ENCODE measurements at places on chromosomes 5 and 9.

DNA sequence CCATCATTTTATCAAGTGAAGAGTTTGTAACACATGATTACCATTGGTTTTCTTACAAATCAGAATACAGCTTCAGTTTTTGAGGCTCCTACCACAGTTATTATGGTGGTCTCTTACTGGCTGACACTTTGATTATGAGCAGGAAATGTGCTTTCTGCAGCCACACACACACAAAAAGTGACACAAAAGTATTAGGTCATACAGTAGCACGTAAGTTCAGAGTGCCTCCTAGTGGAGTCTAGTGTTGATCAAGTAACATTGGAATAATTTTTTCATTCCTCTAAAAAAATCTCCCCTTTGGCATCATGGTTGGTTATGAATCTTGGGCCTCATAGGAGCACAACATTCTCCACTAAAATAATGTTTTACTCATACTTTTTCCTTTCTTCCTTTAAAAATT is 37.6 kb downstream of the PAM start:
- no peak for DNase-seq

DNA sequence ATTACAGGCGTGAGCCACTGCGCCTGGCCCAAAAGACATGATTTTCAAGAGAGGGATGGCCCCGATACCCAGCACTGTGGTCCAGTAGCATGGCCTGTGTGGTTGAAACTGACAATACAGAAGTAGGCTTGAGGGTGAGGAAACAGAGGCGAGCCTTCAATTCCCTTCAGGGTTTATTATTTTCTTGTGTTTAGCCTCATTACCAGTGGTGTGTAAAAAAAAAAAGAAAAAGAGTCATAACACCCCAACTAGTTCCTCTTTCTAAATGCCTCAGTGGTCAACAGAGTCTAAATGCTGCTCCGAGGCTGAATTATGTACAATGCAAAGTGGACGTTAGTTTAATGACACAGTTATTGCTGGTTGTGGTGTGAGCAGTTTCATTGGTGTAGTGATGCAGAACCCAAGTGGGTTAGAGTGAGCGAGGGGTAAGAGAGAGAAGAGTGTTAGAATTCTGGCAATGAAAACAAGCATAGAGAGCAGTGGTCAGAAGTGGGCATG is 58.8 kb downstream of the SNX30 start:
- DNase-seq: no peak

GRCh38 chr9:16726718-16727451 is 143.6 kb downstream of the BNC2 start:
- no peak for DNase-seq

- DNase-seq: no peak
Measured at GRCh38 chr5:170656346-170656745, 127.2 kb upstream of the GABRP start.

- DNase-seq: no peak
Measured at GRCh38 chr9:110951805-110952539, 86.3 kb downstream of the LPAR1 start.

DNA sequence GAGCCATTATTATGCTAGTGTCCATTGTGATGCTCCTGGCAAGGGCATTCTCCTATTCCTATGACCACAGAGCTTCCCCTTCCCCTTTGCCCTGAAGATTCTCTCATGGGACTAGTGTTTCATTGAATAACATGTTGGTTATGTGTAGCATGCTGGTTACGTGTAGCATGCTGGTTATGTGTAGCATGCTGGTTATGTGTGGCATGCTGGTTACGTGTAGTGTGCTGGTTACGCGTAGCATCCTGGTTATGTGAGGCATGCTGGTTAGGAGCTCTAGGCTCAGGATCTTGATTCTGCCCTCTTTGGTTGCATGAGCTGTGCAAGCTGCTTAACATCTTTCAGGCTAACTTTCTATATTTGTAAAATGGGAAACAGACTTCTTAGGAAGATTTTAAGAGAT is 46.5 kb upstream of the GPR151 start:
- DNase-seq: no peak

- no peak for DNase-seq
Measured at GRCh38 chr9:129555512-129556215, 65.2 kb downstream of the C9orf50 start.

- DNase-seq: no peak
Measured at GRCh38 chr9:80144856-80145255, 573.1 kb downstream of the TLE4 start.

- DNase-seq: no peak
Measured at GRCh38 chr9:93094658-93095204, 1.3 kb upstream of the CARD19 start.

All from stimulated activated CD8-positive, alpha-beta memory T cell treated with anti-CD3 and anti-CD28 coated beads, Interleukin-15, amount 100 ng/mL, for 48 hours (primary cell).